Glutamatergic neuron (in vitro differentiated cells): ENCODE measurements at places on chromosomes 5 and 9. TPM values are rescaled to one million over a fixed set of nuclear protein-coding genes. Genes with fewer than 3 reads are reported as not detected.
A peak's percentile ranks its signal among the peaks of the same experiment; 100 is the strongest.

DNA sequence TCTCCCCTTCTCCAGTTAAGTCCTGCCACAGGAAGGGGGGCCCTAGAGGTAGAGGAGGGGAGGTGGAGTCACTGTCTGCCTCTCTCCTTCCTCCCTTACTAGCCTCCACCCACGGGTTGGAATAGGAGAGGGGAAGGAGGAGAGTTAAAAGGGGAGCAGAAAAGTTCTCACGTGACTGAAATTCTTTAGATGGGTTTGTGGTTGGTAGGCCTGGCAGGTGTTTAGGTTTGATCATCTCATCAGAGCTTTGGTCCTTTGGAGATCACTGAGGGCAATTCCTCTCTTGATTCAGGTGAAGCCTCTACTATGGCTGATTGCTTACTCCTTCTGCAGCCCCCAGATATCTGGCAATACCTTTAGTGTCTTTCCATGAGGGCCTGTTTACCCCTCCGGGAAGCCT, 24.9 kb upstream of the C5orf63 start:
- DNase-seq = no peak
- no peaks in the 10 kb centered on the region for H3K36me3 ChIP-seq
- H3K4me3 ChIP-seq = no peak overlapping the region
- peaks cover 1% of the 10 kb centered on the region for H3K27me3 ChIP-seq

- H3K27me3 ChIP-seq = peaks cover 2% of the 10 kb centered on the region
- no peak overlapping the region for H3K4me3 ChIP-seq
- H3K36me3 ChIP-seq = no peaks in the 10 kb centered on the region
- no peaks in the 10 kb centered on the region for H3K4me1 ChIP-seq
Measured at GRCh38 chr9:120186276-120186675, 393.7 kb downstream of the CDK5RAP2 start.

- H3K36me3 ChIP-seq = no peaks in the 10 kb centered on the region
- no peaks in the 10 kb centered on the region for H3K4me1 ChIP-seq
- peak; percentile 56 for DNase-seq
- no peaks in the 10 kb centered on the region for H3K27me3 ChIP-seq
- no peak overlapping the region for H3K4me3 ChIP-seq
- no peak overlapping the region for H3K27ac ChIP-seq
Measured at GRCh38 chr5:163347671-163348070, 89.7 kb upstream of the CCNG1 start.

DNA sequence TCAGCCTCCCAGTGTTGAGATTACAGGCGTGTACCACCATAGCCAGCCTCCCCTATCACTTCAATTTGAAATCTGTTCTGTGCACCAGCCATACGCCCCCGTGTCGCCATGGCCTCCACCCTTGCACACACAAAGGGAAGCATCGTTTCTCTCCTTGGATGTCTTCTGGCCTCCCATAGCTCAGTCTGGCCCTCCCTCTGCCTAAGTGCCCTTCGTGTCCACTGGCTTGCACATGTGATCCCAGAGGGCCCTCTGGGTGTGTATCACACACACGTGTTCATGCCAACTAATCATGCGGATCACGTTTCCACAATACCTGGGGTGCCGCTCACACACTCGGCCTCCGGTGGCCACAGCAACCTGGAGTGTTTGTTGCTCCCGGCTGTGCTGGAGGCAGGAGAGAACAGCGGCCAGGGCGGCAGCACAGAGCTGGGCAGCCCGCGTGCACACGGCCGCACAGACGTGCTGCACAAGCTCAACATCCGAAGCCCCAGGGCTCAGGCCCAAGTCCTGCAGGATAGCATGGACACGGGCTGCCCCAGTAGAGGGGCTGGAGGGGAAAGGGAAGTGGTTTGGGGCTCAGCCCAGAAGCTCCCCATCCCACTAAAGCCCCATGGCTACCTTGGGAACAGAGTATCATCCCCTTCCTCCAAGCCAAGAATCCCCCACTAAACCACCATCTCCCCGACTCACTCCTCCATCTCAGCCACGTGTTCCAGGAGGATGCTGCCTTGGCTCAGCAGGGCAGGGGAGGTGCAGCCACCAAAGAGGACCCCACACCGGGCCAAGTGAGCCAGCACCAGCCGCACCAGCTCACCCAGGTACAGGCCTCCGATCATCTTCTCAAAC, 10.9 kb downstream of the HK3 start:
- peaks cover 15% of the 10 kb centered on the region for H3K27me3 ChIP-seq
- no peak overlapping the region for H3K27ac ChIP-seq
- no peak overlapping the region for H3K4me3 ChIP-seq
- peaks cover 5% of the 10 kb centered on the region for H3K4me1 ChIP-seq

DNA sequence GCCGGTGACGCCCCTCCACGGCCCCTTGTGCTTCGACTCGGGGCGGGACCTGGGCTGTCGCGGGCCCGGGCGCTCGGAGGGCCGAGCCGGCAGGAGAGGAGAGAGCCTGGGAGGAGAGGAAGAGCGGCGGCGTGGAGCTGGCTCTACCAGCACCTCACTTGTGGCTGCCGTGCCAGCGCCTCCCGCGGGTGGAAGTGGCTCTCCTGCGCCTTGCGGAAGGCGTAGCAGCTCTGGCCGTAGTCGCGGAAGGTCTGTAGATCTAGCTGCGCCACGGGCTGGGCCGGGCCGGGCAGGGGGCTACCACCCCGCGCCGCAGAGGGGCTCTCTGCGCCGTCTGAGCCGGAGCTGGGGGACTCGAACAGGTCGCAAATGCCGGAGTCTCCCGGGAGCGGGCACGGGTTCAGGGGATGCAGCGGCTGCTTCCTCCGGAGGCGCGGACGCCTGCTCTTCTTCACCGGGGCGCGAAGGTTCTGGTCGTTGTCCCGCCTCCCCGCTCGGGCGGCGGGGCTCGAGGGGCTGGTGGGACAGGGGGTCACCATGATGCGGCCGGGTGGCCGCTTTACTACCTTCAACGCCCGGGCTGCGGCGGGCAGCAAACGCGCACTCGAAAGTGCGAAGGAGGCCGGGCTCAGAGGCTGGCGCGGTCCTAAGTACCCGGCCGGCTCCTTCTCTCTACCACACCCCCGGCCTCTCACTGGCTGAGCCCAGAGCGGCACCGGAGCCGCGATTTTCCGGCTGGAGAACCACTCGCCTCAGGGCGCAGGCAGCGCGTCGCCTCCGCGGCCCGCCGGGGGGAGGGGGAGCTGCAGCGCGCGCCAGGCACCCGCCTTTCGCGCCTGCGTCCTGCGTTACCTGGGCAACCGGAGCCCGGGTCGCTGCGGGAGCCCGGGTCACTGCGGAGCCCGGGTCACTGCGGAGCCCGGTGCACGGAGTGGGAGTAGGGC, at the start of gene CCNO:
CCNO (minus strand) TSS at position 624 of the 944 bp plus-strand sequence; CDS start at position 539, 85 bp downstream.
- H3K4me1 ChIP-seq = peaks cover 5% of the 10 kb centered on the region
- H3K27me3 ChIP-seq = peaks cover 41% of the 10 kb centered on the region
- peak within 1 kb of the TSS; percentile 95 for H3K4me3 ChIP-seq
- DNase-seq = peak; percentile 78
- H3K27ac ChIP-seq = no peak within 1 kb of the TSS
- no peaks in the 10 kb centered on the region for H3K36me3 ChIP-seq

DNA sequence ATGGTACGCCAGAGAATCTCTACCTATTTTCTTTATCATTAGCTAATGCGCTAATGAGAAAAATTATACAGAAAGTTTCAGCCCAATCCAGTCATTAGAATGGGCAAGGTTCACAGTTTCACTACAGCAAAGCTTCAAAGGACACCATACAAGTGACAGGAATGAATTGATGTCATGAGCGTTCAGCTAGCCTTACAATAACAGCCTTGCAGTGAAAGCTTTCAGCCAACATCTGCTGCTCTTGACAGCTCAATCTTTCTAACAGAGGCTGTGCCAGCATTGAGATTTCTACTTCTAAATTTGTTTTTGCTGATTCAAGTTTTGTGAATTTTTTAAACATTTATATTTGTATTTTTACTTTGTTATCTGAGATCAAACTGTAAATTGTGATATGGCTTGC, 302.4 kb upstream of the FAM174A start:
- DNase-seq = no peak
- no peak overlapping the region for H3K4me3 ChIP-seq
- peaks cover 2% of the 10 kb centered on the region for H3K4me1 ChIP-seq
- H3K27me3 ChIP-seq = no peaks in the 10 kb centered on the region

DNA sequence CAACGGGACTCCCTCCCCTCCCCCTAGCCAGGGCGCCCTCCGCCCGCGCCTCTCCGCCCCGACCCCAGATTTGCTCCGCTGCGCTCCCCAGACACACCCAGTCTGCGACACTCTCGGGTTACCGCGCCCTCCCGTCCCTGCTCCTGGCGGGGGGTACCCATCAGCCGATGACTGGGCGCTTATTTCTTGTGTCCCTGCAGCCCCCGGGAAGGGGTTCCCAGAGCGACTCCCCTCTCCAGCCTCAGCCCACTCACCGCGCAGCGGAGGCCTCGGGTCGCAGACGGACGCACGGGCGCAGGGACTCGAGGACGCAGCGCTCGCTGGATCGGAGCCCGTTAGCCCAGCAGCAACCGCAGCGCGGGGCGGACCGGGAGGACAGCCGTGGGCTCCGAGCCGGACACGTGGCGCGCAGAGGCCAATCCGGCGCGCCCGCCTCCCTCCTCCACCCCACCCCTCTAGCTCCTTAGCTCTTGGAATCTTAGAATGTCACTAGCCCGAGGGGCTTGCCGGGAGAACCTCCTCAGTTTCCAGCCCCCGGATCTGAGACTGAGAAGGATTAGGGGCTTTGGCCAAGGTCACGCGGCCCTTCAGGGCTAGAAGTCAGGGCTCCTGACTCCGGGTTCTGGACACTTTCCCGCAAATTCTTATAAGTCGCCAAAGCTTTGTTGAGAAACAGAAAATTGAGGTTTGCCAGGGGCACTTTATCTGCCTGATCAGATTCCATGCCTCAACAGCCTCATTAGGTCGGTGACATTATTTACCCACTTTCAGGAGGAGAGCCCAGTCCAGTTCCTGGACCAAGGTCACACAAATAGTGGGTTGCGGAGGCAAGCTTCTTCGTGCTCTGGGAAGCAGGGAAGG, at the start of gene ANXA6:
ANXA6 (minus strand) TSS at position 354 of the 861 bp plus-strand sequence. CDS start 9,878 bp downstream, outside the sequence.
- H3K4me1 ChIP-seq = peaks cover 22% of the 10 kb centered on the region
- H3K36me3 ChIP-seq = no peaks in the 10 kb centered on the region
- peak; percentile 81 for DNase-seq
- H3K4me3 ChIP-seq = peak within 1 kb of the TSS; percentile 95
- H3K27me3 ChIP-seq = peaks cover 5% of the 10 kb centered on the region

DNA sequence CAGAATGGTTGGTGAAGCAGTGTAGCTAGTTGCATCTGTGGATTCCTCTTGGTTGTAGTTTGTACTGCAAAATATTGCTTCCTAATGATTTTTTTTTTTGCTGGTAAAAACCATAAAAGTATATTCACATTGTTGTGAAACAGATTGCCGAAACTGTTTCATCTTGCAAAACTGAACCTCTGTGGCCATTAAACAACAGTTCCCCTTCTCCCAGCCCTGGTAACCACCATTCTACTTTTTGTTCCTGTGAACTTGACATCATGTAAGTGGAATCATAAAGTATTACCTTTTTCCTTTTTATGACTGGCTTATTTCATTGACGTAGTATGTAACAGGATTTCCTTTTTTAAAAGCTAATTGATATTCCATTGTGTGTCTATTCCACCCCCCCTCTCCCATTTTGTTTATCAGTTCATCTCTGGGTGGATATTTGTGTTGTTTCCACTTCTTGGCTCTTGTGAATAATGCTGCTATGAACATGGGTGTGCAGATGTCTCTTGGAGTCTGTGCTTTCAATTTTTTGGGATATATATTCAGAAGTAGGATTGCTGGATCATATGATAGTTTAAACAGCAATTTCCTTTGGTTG, 11.8 kb downstream of the SUB1 start:
- H3K27ac ChIP-seq = no peak overlapping the region
- peaks cover 3% of the 10 kb centered on the region for H3K4me1 ChIP-seq
- DNase-seq = no peak

DNA sequence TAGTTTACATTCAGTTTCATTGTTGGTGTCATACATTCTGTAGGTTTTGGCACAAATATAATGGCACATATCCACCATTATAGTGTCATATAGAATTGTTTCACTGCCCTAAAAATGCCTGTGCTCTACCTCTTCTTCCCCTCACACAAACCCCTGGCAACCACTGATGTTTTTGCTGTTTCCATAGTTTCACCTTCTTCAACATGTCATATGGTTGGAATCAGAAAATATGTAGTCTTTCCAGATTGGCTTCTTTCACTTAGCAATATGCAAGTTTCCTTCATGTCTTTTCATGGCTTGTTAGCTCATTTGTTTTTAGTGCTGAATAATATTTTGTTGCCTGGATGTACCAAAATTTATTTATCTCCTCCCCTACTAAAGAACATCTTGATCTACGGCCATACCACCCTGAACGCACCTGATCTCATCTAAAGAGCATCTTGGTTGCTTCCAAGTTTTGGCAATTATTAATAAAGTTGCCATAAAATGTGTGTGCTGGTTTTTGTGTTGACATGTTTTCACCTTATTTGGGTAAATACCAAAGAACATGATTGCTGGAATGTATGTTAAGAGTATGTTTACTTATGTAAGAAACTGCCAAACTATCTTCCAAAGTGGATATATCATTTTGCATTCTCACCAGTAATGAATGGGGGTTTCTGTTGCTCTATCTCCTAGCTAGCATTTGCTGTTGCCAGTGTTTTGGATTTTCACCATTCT, 17.0 kb upstream of the CDK20 start:
- no peak overlapping the region for H3K27ac ChIP-seq
- H3K4me1 ChIP-seq = no peaks in the 10 kb centered on the region
- no peak overlapping the region for H3K4me3 ChIP-seq
- peaks cover 1% of the 10 kb centered on the region for H3K27me3 ChIP-seq

GRCh38 chr5:164000819-164001218, 495.4 kb downstream of the MAT2B start:
- no peaks in the 10 kb centered on the region for H3K36me3 ChIP-seq
- H3K4me3 ChIP-seq = no peak overlapping the region
- no peak overlapping the region for H3K27ac ChIP-seq
- no peak for DNase-seq

GRCh38 chr9:131853434-131853833, 113.6 kb upstream of the RAPGEF1 start:
- peaks cover 4% of the 10 kb centered on the region for H3K27me3 ChIP-seq
- peak overlapping the region; percentile 10 for H3K27ac ChIP-seq
- peaks cover 44% of the 10 kb centered on the region for H3K4me1 ChIP-seq
- no peak for DNase-seq
- H3K36me3 ChIP-seq = no peaks in the 10 kb centered on the region

GRCh38 chr5:147448766-147449165, 61.1 kb downstream of the DPYSL3 start:
- DNase-seq = no peak
- H3K27me3 ChIP-seq = peaks cover 20% of the 10 kb centered on the region
- H3K27ac ChIP-seq = no peak overlapping the region
- peak overlapping the region; percentile 100 for H3K4me3 ChIP-seq

The RLN2 gene
- not detected for total RNA-seq

The COL15A1 gene
- total RNA-seq = not detected

The ORM1 gene
- total RNA-seq = not detected

The UNC5A gene
- total RNA-seq = 5.6 TPM

The CDH10 gene
- total RNA-seq = 3.0 TPM

The FOXD4L6 gene
- total RNA-seq = not detected

The TMEM215 gene
- 0.27 TPM for total RNA-seq
